ENCODE measurements at places on chromosomes 1 and 21.

DNA sequence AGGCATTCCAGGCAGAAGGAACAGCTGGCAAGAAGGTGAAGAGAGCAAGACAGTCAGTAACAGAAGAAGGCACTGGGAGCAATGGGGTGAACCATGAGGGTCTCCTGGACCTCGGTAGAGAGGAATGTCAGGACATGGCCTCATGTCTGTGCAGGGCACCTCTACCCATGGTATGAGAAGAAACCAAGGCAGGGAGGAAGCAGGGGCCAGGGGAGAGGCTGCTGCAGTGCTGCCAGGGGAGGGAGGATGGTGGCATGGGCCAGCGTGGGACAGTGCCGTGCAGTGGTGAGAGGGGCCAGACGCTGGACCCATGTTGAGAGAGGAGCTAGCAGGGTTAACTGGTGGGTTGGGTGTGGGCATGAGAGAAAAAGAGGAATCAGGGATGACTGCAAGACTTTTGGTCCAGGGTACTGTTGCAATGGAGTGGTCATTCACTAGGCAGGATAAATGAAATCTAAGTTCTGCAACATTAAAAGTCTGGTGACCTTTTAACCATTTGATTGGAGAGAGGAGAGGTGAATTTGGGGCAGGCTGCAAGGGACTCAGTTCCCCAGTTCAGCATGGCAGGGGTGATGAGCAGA lies 577.6 kb downstream of the MATN1 start:
- H3K27me3 ChIP-seq = no peaks in the 10 kb centered on the region
- H3K27ac ChIP-seq = no peak overlapping the region
- no peaks in the 10 kb centered on the region for H3K36me3 ChIP-seq
- DNase-seq = no peak

DNA sequence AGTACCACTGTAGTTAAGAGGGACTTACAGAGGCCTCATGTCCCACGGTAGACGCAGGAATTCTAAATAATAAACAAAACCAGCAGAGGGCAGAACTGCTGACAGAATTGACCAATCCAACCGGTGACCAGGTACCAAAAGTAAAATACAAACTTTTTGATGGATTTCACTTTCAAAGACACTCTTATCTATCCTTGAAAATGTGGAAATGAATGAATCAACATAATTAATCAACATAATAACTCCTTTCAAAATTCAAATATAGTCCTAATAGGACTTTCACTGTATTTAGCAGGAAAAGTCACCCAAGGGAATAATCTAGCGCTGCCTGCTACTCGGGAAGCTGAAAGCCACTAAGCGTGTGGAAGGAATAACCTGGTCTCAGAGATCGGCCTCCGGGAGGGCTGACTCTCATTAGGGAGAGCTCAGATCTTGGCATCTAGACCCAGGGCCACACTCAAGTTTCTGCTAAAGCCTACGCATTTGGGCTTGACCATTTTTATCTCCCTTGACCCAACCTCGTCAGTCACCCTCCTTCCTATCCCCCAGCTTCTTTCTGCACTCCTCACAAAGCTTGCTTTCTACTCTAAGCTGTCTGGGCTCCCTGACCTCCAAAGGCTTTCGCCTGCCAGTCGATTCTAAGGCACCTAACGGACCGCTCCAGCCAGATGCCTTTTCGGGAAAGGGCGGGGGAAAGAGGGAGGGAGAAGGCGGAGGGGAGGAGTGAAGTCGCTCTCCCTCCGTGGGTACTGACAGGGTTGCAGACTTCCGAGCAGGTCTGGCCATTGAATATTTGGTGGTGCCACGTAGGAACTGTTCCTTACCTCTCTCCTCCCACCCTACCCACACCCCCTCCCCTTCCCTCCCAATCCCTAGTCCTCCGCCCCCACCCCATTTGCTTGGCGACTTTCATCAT lies 1.6 kb downstream of the COL11A1 start:
- H3K4me1 ChIP-seq = no peaks in the 10 kb centered on the region
- H3K4me3 ChIP-seq = no peak overlapping the region
- DNase-seq = no peak
- H3K36me3 ChIP-seq = no peaks in the 10 kb centered on the region

DNA sequence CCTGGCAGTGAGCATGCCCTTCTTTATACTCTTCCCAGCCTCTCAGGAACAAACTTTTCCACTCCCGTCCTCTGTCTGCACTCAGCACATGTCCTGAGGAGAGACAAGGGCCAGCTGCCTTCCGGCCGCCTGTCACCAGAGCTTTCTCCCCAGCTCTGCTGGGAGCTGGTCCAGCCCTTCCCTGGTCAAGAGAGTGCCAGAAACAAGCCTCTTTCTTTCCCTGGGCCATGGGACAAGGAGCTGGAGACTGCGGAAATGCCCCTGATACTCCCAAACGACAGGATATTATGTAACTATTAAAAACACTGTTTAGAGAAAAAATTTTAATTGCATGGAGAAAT lies 10.4 kb downstream of the LAMB3 start:
- no peaks in the 10 kb centered on the region for H3K4me1 ChIP-seq
- no peaks in the 10 kb centered on the region for H3K27me3 ChIP-seq
- no peak overlapping the region for H3K4me3 ChIP-seq

DNA sequence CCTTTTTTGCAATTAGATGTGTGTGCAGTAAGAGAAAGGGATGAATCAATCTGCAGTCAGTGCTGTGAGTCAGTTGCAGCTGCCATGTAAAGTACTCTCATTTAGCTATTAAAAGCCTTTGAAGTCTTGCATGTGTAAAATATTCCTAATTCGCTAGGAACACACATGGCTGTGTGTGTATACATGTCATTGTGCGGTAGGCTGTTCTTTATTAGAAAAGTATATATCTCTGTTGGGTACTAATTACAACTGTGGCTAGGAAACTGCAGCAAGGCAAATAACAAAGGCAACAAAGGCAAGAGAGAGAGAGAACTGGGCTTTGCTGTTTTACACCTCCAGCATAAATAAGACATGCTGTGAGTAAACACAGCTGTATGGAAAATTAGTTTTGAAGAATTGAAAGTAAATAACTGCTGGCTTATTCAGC lies 41.7 kb downstream of the EPB41 start:
- H3K4me1 ChIP-seq = peaks cover 10% of the 10 kb centered on the region
- H3K36me3 ChIP-seq = peaks cover 4% of the 10 kb centered on the region
- no peak for DNase-seq
- H3K4me3 ChIP-seq = no peak overlapping the region
- no peak overlapping the region for H3K27ac ChIP-seq

DNA sequence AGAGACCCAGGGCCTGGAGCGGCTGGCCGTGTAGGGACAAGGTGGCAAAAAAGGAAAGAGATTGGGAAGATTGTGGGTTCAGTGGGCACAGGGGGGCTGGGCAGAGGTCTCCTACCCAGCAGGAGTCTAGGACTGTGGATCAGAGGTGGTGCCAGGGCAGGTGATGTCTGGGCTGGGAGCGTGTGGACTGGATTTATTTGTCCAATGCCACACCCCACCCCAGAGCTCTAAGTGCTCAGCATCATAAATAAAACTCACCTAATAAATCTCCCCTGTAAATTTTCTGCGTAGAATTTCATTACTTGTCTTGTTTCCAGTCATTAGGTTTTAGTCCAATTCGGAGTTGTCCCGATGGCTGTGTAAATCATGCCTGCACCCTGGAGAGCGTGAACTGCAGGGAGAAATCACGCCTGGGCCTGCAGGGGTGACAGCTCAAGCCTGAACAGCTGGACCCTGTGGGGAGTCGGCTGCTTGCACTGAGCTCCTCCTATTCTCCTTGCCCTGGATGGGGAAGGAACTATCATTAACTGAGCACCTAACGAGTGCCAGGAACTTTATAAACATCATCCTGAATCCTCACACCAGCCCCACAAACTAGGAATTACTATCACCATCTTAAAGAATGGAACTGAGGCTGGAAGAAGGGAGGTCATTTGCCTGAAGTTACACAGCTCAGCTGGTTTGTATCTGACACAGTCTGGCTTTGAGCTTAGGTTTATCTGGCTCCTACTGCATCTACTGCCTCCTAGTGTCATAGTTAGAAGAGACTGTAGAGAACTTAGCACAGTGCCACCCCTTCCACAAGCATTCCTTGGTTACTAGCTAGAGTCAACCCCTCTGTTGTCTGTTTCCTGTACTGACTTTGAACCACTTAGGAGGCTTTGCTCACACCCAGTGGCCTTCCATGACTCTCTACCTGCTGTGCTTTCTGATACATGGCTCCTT lies 25.0 kb upstream of the POU3F1 start:
- H3K4me1 ChIP-seq = no peaks in the 10 kb centered on the region
- no peak overlapping the region for H3K4me3 ChIP-seq
- peaks cover 13% of the 10 kb centered on the region for H3K27me3 ChIP-seq

Data from T-helper 2 cell treated with Interferon-gamma antibody and Interleukin-4, amounts not matched to agents 5 μg/mL and 100 μg/mL, for 36 hours (primary cell).